Stimulated activated CD8-positive, alpha-beta memory T cell treated with anti-CD3 and anti-CD28 coated beads, Interleukin-7, amount 100 ng/mL, for 24 hours (primary cell): ENCODE measurements at places on chromosomes 13 and 19.

DNA sequence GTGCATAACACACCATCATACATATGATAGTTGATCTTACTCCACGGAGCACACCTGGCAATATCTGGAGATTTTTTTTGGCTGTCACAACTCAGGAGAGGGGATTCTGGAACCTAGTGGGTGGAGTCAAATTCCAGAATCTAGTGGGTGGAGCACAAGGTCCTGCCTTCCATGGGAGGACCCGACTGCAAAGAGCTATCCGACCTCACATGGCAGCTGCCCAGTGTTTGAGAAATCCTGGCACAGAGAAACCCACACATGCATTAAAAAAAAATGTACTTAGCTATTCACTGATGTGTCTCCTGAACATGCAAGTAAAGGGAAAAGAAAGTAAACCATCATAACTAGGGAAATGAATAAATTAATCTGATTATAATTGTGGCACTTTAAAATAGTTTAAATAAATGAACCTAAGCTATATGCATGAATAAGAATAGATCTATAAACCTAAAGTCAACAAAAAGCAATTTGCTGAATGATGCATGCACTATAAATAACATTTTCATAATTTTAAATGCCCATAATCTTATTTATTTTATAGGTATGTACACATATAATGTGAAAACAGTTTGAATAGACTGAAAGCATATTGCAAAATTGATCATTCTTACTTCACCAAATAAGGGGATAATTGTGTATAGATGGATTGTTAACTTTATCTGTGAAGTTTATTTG, 300.3 kb downstream of the MYO16 start:
- DNase-seq: no peak

DNA sequence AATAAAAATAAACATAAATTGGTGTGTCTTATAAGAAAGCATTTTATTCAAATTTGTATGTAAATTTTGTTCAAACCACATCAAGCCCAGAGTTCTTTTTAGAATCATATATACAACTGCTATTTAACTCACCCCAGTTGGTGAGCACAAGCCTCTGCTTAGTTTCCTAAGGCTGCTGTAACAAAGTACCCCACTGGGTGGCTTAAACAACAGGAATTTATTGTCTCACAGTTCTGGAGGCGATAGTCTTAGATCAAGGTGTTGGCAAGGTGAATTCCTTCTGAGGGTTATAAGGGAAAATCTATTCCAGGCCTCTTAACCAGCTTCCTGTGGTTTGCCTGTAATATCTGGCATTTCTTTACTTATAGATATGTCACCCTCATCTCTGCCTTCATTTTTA, 1133.5 kb downstream of the OLFM4 start:
- no peak for DNase-seq

DNA sequence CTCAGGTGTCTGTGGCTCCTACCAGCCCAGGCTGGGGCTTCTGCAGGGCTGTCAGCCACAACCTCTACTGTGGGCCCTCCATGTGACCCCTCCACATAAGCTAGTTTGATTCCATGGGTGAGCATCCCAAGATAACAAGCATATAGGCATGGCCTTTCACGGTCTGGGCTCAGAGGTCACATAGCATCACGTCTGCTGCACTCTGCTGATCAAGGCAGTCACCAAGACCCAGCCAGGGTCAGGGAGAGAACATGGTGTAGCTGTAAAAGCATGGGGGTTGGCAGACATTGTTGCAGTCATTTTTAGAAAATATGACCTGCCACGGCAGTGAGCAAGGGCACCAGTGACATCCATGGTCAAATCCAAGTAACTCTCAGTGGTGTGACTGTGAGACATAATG, 698.8 kb downstream of the UQCRFS1 start:
- DNase-seq: no peak

DNA sequence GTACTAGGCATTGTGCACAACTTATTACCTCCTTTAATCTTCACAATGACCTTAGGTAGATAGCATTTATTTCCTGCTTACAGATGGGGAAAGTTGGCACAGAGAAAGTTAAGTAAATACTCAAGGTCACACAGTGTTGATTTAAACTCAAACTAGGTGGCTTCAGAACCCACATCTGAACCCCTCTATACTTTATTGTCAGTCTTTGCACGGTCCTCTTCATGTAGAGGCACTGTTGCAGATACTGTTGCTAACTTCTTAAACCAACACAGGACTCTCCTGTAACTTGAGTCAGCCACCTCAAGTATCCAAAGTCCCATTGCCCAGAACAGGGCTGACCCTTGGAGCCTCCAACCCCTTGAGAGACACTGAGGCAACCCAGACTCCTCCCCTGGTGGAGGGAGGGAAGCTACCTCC, 48.8 kb downstream of the FRY start:
- no peak for DNase-seq

DNA sequence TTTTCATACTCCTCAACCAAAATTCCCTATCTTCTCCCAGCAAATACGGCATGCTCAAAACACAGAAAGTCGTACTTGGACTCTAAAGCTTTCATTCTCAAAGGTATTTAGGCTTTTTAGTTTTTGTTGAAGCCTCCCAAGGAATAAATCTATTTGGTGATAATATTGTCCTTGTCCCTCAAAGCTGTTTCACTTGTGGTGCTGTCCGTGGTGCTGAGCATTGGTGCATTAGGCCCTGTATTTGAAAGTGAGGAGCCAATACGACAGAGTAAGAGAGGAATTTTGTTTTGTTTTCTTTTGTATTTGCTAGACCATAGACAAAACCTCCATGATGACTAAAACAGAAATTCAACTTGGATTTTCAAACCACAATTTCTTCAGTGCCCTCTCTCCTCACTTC, 3.2 kb upstream of the LGALS13 start:
- DNase-seq: no peak

GRCh38 chr13:41590122-41590521, 132.8 kb downstream of the RGCC start:
- no peak for DNase-seq

- no peak for DNase-seq
Observed at GRCh38 chr13:46359714-46360113, 27.3 kb downstream of the RUBCNL start.

GRCh38 chr13:50519866-50520265, 323.6 kb downstream of the DLEU7 start:
- no peak for DNase-seq

DNA sequence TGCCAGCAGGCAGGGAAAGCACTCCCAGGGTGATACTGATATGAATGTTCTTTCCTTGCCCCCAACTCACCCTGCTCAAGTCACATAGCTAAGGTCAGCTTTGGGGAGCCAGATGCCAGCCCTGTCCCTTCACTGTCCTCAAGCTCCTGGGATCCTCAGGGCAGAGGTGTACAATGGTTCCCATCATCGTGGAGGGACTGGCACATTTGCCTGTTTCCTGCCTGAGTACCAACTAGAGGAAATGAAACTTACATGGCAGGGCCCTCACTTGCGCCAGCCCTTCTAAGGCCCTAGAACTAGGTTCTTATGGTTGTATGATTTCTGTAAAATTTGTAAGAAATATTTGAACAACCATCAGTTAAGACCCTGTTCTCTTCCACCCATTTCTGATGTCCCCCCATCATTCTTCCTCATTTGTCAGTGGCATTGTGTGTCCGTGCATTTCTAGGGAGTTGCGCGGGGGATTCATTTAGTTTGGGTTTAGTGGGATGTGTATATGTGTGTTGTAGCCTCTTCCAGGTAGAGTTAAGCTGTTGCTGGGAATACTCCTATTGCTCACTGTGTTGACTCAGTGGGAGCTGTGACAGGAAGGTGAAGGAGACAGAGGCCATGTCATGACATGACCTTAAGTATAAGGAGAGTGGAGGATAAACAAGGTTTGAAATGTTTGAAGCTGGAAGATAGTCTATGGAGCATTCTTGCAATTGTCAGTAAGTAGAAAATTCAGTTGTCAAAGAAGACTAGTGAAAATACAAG, 41.3 kb upstream of the RCBTB2 start:
- no peak for DNase-seq

GRCh38 chr13:113975416-113975815, 1.5 kb upstream of the C13orf46 start:
- DNase-seq: no peak

GRCh38 chr13:113342820-113343691, 20.9 kb downstream of the GRTP1 start:
- no peak for DNase-seq

- DNase-seq: no peak
Observed at GRCh38 chr13:46655377-46656180, 102.6 kb downstream of the LRCH1 start.

GRCh38 chr13:48842316-48842715, 133.4 kb upstream of the FNDC3A start:
- DNase-seq: no peak

- DNase-seq: no peak
Observed at GRCh38 chr19:41352279-41352608, 1.5 kb downstream of the TGFB1 start.

DNA sequence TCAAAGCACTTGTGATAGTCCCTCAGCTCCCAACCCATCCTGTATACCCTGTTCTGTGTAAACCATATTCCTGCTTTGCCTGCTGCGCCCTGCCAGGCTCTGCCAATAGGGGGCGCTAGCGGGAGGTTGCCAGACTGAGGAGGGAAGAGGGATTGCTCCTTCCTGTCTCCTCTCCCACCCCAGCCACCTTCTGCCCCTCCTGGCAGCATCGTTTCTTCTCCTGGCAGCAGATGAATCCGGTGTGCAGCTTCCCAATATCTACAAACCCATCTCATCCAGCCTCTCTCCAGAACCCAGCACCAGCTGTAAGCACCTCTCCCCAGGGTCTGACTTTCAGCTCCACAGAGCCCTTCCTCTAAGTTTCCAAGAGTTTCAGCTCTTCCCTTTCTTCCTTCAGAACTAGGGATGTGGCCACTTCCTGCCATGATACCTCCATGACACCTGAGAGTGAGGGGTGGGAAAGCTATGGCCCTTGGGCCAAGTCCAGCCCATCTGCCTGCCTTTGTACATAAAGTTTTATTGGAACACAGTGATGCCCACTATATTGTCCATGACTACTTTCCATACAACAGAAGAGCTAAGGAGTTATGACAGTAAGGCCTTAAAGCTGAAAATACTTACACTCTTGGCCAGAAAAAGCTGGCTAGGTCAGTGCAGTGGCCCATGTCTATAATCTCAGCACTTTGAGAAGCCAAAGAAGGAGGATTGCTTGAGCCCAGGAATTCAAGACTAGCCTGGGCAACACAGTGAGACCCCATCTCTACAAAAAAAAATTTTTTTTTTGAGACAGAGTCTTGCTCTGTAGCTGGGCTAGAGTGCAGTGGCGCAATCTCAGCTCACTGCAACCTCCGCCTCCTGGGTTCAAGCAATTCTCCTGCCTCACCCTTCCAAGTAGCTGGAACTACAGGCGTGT, 34.5 kb upstream of the ATP1A3 start:
- no peak for DNase-seq

GRCh38 chr19:45404557-45405434, at the start of gene PPP1R13L:
TSS of gene PPP1R13L (minus strand) at chr19:45405069. CDS start at chr19:45398318, 6,751 bp downstream.
- no peak for DNase-seq

- no peak for DNase-seq
Observed at GRCh38 chr13:99971576-99972189, at the start of gene ZIC5. TSS of gene ZIC5 (minus strand) at chr13:99971767. CDS start at chr13:99971603, 164 bp downstream.

DNA sequence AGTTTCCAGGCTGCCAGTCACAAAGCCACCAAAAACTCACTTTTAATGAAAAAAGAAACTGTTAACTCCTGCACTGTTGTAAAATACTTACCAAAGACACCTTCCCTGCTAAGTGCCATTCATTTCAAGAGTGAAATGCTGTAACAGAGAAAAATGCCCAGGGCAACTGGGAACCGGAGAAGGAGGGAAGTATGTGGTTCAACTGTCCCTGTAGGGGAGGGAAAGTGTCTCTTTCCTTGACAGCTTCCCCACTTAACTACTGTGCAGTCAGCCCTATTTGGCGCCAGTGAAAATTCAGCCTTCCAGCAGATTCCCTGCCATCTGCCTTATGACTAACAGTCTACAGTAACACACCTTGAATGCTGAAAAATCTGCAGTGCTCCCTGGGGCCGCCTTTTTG, 789.0 kb downstream of the DIAPH3 start:
- no peak for DNase-seq

- DNase-seq: no peak
Observed at GRCh38 chr13:46293436-46293835, 81.7 kb downstream of the LRRC63 start.

DNA sequence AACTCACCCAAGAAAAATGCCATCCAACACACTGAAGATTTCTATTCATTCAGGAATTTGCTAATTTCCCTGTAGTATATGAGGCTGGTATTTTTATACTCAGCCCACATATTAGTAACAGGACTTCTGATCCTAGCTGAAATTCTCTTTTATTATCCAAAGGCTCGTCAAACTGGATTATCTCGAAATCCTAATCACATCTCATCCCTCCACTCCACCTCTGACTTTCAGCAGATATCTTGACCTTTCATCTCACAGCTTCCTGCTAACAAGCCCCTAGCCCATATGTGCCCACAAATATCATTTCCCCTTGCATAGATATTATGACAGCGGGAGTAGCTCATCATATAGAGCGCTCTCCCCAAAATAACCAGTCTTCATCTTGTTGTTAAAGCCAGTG, 279.7 kb downstream of the FGF14 start:
- no peak for DNase-seq

GRCh38 chr13:50994651-50995050, 85.1 kb downstream of the RNASEH2B start:
- no peak for DNase-seq

DNA sequence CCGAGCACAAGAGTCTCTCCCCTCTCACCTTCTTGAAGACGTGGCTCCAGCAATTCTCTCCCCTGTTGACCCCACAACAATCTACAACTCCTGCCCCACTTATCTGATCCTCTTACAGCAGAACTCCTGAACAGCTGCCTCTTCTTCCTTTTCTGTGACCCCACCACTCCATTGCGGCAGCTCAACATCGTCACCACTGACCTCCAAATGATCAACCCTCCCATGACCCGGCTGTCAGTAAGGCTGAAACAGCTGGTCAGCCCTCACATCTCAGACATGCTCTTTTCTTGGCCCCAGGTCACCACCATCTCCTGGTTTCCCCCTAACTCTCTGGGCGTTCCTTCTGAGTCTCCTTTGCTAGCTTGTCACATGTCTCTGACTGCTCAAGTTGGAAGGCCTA, 1.8 kb downstream of the EXOSC5 start:
- no peak for DNase-seq

DNA sequence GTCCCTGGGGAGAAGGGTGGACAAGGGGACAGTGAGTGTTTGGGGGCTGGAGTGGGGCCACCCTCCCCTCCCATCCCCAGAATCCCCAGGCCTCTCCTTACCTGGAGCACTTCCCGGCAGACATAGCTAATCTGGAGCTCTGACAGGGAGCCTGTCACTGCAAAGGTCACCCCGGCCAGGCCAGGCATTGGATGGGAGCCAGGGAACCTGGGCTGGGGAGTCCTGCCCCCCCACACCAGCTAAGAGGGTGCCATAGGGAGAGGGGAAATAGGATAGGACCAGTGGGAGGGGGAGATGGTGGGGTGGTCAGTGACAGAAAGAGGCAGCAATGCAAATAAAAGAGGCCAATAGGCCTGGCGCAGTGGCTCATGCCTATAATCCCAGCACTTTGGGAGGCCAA, 3.5 kb downstream of the MAP4K1 start:
- no peak for DNase-seq

DNA sequence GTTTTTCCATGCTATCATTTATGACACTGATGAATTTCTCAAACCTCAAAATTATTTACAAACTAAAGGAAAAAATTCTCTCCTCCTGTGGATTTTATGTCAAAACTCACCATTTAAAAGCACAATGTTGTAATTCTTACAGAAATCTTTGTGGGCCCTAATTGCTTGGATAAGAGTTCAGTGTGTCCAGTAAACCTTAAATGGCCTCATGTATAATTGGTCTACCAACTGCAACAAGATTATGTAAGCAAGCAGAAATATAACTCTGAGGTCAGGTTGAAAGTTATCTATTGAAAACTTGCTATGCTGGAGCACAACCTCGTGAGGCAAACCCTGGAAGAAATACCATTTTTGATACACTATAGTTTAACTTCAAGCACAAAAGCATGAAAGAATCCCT, 22.0 kb downstream of the VWA8 start:
- no peak for DNase-seq
